ENCODE measurements at places on chromosomes 1 and 21. TPM values are rescaled to one million over a fixed set of nuclear protein-coding genes. Genes with fewer than 3 reads are reported as not detected.

The CHD5 gene
- polyA plus RNA-seq: 0.17 TPM

The C1orf226 gene
- polyA plus RNA-seq: 4.8 TPM

The CTTNBP2NL gene
- polyA plus RNA-seq: 35.0 TPM

GRCh38 chr1:51487628-51488027 lies 31.4 kb downstream of the EPS15 start:
- no peak overlapping the region for H3K27ac ChIP-seq
- H3K4me3 ChIP-seq: no peak overlapping the region
- no peak for DNase-seq
- no peaks in the 10 kb centered on the region for H3K36me3 ChIP-seq
- peaks cover 5% of the 10 kb centered on the region for H3K4me1 ChIP-seq
- H3K27me3 ChIP-seq: no peaks in the 10 kb centered on the region

- peaks cover 30% of the 10 kb centered on the region for H3K36me3 ChIP-seq
- no peak overlapping the region for H3K4me3 ChIP-seq
- no peaks in the 10 kb centered on the region for H3K27me3 ChIP-seq
- no peak overlapping the region for H3K27ac ChIP-seq
- no peaks in the 10 kb centered on the region for H3K4me1 ChIP-seq
Measured at GRCh38 chr1:44870096-44870495, 27.0 kb upstream of the PTCH2 start.

Measured in left lung (tissue), 14 donors.